ENCODE measurements at places on chromosomes 5 and 9.

GRCh38 chr9:121601194-121601593 lies 50.2 kb upstream of the DAB2IP start:
- no peak for DNase-seq

GRCh38 chr9:126549246-126550006 lies 64.3 kb upstream of the LMX1B start:
- no peak for DNase-seq

- no peak for DNase-seq
These were observed 13.5 kb downstream of the NSD1 start for GRCh38 chr5:177146891-177147638.

DNA sequence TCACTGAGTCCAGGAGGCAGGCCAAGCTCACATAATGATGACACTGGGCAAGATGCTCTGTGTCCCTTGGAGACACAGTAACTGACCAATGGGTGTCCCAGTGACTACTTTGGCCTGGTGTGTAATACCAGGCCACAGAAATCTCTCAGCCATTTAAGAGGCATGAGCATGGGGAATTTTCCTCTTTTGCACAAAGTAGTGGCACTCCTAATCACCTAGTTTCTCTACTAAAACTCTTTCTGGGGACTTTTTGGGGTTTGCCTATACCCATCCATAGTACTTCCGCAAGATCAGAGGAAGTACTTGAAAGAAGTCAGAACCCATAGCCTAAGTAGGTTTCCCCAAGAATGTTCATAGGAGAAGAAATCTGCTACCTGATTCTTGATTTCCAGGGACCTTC lies 161.9 kb downstream of the ARSB start:
- no peak for DNase-seq

- DNase-seq, result peak; percentile 1
These were observed 126.7 kb downstream of the PPP2R2B start for GRCh38 chr5:146751781-146752401.

- no peak for DNase-seq
These were observed 113.2 kb downstream of the STARD4 start for GRCh38 chr5:111399113-111399512.

DNA sequence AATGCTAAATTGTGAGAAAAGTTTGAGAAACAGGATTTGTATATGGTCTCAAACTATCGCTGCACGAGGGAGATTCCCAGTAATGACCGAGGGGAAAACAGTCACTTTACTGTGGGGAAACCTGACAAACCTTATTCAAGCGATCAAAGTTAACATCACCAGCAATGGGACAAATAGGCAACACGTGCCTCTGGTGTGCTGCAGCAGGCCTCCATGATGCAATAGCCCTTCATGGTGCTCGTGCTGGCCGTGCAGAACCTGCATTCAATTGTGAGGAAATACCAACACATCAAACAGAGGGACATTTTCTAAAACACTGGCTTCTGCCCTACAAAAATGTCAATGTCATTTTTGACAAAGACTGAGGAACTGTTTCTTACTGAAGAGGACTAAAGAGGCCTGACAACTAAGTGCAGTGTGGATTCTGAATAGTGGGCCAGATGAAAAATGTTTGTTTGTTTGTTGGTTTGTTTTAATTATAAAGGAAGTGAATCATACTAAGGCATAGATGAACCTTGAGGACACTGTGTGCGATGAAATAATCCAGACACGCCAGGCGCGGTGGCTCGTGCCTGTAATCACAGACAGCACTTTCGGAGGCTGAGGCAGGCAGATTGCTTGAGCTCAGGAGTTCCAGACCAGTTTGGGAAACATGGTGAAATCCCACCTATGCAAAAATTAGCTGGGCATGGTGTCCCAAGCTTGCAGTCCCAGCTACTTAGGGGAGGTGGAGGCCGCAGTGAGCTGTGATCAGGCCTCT lies 17.6 kb upstream of the MARCHF6 start:
- DNase-seq, result no peak

DNA sequence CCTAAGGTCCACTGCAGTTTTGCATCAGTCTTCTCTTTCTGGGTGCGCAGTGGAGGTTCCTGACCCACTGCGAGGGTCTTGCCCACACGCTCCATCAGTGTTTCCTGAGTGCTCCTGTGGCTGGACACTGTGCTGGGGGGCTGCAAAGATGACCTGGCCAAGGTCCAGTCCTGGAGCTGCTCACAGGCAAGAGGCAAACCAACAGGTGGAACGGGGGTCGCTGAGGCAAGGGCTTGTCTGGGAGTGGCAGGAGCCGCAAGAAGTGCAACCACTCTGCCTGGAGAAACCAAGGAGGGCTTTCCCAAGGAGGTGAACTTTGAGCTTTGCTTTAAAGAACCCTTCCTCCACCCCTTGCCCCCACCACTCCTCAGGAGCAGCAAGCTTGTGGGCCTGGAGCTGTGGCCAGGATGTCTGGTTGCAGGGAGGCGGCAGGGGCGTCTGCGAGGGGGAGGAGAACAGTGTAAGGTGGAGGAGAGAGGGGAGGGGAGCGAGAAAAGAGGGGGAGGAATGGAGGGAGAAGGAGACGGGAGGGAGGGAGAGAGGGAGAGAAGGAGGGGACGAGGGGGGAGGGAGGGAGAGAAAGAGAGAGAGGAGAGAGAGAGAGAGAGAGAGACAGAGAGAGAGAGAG lies 444 bp upstream of the CPLX2 start:
- no peak for DNase-seq

DNA sequence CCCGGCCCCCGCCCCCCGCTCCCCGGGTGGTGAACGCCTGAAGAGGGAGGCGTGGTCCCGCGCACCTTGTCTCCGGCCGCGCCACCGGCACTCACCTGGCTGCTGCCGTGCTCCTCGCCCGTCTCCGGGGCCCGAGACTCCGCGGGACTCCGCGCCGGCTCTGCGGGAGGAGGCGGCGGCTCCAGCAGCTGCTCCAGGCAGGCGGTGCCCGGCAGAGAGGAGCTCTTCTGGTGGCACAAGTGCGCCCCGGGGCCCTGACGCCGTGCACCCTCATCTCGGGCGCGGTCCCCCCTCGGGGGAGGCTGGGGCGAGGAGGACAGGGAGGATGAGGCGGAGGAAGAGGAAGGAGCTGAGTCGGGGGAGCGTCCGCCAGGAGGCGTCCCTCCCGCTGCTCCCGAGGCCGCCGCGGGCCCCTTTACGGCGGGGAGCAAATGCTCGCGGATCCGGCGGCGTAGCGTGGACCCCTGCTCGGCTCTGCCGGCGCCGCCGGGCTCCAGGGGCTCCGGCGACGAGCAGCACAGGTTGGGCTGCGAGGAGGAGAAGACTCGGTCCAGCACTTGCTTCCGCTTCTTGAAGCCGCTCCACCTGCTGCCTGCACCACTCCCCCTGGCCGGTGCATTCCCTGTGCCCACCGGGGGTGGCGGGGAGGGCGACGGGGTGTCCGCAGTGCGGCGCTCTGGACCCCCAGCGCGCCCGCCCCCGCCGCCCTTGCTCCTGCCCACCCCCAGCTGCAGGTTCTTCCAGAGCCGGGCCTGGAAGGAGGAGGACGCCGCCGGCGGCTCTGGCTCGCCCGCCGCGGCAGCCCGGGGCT lies 928 bp downstream of the MCTP1 start:
- peak; percentile 1 for DNase-seq

- DNase-seq, result no peak
These were observed 94.2 kb downstream of the BARX1 start for GRCh38 chr9:93860694-93861658.

DNA sequence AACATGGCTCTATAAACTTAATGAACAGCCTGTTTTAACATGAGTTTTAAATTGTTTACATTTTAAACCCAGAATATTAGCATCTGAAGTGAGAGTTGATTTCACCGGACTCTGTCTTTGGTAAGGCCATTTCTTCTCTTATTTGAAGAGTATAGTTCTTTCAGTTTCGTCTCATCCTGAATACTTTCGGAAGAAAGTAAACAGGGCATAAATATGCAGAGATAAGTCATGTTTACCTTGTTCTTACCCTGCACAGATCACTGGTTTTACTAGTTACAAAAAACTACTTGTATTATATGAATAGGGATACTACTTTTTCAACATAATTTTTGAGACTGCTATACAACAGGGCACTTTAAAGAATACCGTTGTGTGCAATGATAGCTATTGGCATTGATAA lies 656.3 kb upstream of the ZNF608 start:
- DNase-seq, result no peak

GRCh38 chr5:3024976-3025375 lies 273.5 kb upstream of the IRX2 start:
- no peak for DNase-seq

GRCh38 chr9:76761448-76761847 lies 2.8 kb upstream of the PCA3 start:
- no peak for DNase-seq

DNA sequence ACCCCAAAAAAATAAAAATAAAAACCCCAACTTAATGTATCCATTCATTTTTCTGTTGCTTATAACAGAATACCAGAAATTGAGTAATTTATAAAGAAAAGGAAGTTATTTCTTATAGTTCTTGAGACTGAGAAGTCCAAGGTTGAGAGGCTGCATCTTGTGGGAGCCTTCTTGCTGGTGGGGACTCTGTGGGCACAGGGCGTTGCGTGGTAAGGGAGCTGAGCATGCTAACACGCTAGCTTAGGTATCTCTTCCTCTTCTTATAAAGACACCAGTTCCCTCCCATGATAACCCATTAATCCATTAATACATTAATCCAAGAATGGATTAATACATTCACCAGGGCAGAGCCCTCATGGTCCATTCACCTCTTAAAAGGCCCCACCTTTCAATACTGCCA lies 150.9 kb downstream of the ZSWIM6 start:
- no peak for DNase-seq

- DNase-seq, result no peak
These were observed 46.9 kb upstream of the CEP78 start for GRCh38 chr9:78189001-78189400.

GRCh38 chr5:139745800-139746690 lies 49.6 kb upstream of the PSD2 start:
- peak; percentile 30 for DNase-seq

- no peak for DNase-seq
These were observed 17.8 kb downstream of the SERINC5 start for GRCh38 chr5:80238097-80238496.

- DNase-seq, result no peak
These were observed 630 bp downstream of the PSMB7 start for GRCh38 chr9:124414612-124415011.

DNA sequence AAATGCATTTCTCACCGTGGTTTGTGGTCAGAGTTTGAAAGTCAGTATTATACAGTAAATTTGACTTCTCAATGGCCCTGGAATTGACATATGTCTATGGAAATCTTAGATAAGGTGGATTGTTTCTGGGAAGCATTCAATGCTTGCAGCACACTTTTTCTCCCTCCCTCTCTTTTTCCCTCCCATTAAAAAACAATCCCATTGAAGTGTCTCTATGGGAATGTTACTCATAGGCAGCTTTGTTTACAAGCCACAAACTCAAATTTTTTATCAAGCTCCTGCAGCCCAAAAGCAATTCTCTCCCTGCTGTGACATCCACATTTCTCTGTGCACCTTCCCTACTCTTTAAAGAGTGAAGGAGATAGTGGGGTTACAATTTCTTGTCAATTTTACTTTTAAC lies 292.1 kb downstream of the ARRDC3 start:
- no peak for DNase-seq

- peak; percentile 36 for DNase-seq
These were observed 42.4 kb downstream of the PAX5 start for GRCh38 chr9:36991516-36992134.

DNA sequence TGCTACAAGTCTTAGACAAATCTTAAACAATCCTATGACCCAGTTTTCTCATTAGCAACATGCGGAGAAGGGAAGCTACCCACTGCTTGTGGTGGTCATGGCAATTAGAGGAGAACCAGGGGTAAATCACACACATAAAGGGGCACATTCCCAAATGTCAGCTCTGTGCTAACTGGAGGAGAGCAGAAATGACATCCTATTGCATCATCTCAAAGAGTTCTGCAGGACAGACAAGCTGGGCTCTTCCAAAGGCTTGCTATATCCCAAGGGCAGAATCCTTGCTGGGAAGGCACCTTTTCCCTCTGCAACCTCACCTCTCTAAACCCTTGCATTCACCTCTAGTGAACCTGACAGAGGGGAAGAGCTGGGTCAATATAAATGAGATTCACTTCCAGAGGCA lies 17.0 kb upstream of the WWC1 start:
- no peak for DNase-seq

DNA sequence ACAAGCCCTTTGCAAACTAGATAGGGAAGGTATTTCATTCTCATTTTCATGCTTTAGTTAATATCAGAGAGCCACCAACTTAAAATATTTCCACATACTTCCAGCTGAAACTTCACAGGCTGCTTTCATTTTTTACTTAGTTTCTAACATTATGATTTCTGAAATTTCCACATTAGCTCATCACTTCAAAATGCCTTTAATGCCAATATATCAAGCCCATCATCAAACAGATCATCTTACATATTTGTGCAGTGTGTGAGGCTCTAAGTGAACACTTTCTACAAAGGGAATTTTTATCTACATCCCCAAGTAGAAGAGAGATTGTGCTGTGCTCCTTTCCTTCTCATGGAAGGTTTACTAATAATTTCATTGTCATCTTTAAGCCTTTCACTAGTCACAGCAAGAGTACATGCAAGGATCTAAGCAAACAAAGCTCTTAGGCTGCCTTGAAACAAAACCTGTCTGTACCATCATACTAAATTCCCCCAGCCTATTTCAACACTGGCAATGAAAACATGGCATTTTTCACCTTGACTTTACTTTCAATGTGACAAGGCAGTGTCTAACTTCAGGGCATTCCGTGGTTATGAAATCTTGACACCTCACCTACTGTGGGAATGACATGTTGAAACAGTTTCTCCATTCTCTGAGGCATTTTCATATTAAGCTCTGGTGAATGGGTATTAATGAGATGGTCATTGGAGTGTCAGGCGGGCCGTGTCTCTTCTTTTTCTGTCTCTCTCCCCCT lies 45.4 kb downstream of the PPP2R2B start:
- DNase-seq, result no peak

DNA sequence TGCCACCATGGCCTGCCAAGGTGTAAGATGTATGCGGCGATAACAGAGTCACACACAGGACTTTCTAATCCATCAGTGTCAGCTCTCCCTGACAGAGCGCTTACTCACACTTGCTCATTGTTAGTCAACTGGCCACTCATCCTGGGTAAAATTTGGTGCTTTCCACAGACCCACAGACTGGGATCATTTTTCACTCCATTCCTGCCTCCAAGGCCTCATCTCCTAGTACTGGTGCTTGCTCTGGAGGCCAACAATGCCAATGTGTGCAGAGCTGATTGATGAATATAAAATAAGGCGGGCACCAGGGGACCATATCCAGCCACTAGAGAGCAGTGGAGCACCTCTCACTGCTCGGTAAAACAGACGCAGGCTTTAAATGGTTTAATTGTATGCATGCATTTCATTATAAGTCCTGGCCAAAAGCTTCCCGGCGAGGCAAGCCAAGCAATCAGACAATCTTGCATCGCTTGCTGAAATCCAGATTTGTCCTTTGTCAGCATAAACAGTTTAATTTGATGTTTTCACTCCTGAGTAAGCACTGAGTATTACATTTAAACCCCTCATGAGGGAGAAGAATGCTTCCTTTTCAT lies 22.3 kb downstream of the PSMB7 start:
- no peak for DNase-seq

- no peak for DNase-seq
These were observed 105.9 kb downstream of the DPYSL3 start for GRCh38 chr5:147403651-147404640.

Measured in stimulated activated CD4-positive, alpha-beta T cell treated with anti-CD3 and anti-CD28 coated beads, Interleukin-12 subunit alpha, Interleukin-12 subunit beta, amount 100 ng/mL, for 4 hours (primary cell).